ENCODE measurements at places on chromosomes 3 and 15.

DNA sequence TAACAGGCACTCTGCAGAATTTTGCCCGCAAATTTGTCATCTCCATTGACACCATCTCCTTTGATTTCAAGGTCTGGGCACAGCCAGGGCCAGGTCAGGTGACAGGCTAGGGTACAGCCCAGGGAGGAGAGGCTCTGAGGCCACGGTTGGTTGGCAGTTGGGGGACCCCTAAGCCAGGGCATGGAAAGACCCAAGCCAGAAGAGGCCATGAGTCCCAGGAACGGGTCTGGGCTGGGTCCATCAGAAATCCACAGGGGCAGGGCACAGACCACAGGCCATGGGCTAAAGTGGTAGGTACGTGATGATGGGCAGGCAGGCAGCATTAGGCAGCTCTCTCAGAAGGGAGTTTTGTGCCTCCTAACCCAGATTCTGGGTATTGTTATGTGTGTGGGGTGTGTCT, 45.8 kb downstream of the SEMA3G start:
- no peak for DNase-seq

- DNase-seq, result no peak
These were observed 24.5 kb upstream of the EBLN2 start for GRCh38 chr3:73036694-73037591.

- DNase-seq, result peak; percentile 19
These were observed 114.3 kb downstream of the FAM43A start for GRCh38 chr3:194800002-194800401.

DNA sequence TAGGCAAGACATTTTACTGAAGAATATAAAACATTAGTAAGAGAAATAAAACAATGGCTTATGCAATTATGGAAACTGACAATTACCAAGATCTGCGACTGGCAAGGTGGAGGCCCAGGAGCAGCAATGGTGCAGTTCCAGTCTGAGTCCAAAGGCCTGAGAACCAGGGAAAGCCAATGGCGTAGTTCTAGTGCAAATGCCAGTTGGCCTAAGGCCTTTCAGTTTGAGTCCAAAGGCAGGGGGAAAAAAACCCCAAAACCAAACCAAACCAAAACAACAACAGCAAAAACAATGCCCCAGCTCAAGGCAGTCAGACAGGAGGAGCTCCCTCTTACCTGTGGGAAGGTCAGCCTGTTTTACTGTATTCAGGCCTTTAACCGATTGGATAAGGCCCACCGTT, 72.6 kb downstream of the ST6GAL1 start:
- no peak for DNase-seq

DNA sequence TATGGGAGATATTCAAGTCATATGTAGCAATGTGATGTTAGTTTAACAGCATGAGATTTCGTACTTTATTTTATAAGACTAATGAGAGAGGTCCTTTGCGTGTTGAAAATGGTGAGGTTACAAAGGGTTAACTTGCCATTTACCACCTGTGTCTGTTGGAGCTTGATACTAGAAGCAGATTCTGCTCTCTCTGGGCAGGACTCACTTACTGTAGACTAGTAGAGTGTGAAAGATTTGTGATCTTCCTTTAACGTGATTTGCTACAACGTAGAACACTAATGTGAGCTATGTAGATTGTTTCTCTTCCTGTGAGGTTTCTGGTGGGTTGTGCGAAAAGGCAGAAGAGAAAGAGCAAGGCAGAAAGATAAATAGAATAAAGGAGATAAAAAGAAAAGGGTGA, 1.1 kb downstream of the TP63 start:
- no peak for DNase-seq

GRCh38 chr15:35450492-35450891, 95.5 kb downstream of the DPH6 start:
- DNase-seq, result no peak
